ENCODE measurements at places on chromosomes 4 and X.

DNA sequence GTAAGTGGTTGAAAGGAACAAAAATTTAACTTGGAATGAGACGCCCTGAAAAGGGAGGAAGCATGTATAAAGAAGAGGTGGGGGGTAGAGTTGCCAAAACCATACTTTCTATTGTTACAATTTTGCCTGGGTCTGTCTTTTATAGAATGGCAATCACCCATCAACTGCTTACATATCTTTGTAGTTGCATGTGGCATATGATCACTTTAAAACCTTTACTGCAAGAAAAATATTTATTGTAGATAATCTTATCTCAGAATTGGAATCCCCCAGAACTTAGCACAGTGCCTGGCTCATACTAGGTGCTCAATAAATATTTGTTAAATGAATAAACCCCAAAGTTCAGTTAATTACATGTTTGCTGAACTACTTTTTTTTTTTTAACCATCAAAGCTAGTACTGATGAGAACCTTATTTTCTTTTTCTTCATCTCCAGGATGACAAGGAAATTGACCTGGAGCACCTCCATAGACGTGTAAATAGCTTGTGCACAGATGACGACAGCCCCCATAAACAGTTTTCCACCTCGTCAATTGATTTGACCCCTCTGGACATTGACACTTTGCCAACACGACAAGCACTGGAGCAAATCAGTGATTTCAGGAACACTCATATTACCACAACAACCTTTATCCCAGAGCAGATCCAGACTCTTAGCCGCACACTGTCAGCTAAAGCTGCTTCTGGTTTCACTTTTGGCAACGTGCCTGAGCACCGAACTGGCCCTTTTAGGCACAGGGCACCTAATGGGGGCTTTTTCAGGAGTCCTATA is 56.7 kb upstream of the ATOH1 start:
- H3K4me3 ChIP-seq = no peak overlapping the region
- no peak overlapping the region for H3K27ac ChIP-seq
- no peaks in the 10 kb centered on the region for H3K36me3 ChIP-seq
- no peak for DNase-seq
- no peaks in the 10 kb centered on the region for H3K27me3 ChIP-seq
- H3K4me1 ChIP-seq = no peaks in the 10 kb centered on the region

GRCh38 chr4:53622739-53623151 is 31.5 kb upstream of the LNX1 start:
- H3K4me1 ChIP-seq = no peaks in the 10 kb centered on the region
- no peaks in the 10 kb centered on the region for H3K27me3 ChIP-seq
- DNase-seq = no peak
- no peak overlapping the region for H3K4me3 ChIP-seq
- H3K36me3 ChIP-seq = no peaks in the 10 kb centered on the region

- no peaks in the 10 kb centered on the region for H3K4me1 ChIP-seq
- no peak overlapping the region for H3K27ac ChIP-seq
- peak; percentile 30 for DNase-seq
- H3K27me3 ChIP-seq = no peaks in the 10 kb centered on the region
- no peak overlapping the region for H3K4me3 ChIP-seq
Measured at GRCh38 chrX:20382518-20383297, 116.0 kb upstream of the RPS6KA3 start.

DNA sequence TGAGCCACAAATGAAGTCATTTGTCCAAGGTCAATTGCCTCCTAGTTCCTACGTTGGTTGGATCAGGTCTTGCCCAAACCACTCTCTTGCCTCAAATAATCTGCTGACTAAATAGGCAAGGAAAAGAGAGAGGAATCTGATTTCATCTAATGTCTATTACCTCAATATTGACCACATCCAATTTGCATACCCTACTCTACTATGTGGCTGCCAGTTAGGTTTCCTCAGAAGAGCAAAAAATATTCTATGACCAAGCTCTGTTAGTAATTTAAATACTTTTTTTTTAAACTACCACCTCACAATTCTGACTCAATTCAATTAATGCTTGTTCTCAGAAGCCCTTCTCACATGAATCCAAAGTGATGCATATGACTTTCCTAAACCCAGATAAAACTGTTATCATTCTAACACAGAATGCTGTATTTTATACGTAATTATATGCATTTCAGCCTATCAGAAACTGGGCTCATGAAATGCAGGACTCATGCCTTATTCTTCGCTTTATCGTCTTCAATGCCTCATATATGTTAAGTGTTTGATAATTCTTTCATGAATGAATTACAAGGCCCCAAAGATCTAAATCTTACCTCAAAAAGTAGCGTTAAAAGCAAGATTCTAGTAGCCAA is 98.6 kb downstream of the HUWE1 start:
- no peak overlapping the region for H3K27ac ChIP-seq
- no peak for DNase-seq
- no peaks in the 10 kb centered on the region for H3K4me1 ChIP-seq
- peaks cover 47% of the 10 kb centered on the region for H3K36me3 ChIP-seq
- H3K27me3 ChIP-seq = peaks cover 20% of the 10 kb centered on the region
- no peak overlapping the region for H3K4me3 ChIP-seq

DNA sequence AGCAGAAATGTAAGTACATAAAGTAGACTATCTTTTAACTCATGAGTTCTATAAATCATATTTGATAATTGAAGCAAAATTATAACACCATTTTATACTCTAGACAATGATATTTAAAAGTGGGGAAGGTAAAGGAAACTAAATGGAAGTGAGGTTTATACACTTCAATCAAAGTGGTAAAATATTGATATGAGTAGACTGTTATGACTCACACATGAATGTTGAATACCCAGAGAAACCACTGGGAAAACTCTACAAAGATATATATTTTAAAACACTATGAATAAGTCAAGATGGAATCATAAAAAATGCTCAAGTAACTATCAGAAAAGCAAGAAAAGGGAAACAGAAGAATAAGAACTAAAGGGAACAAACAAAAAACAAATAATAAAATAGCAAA is 8.4 kb downstream of the VSIG1 start:
- no peaks in the 10 kb centered on the region for H3K36me3 ChIP-seq
- no peak for DNase-seq
- no peak overlapping the region for H3K4me3 ChIP-seq
- H3K4me1 ChIP-seq = no peaks in the 10 kb centered on the region
- peaks cover 11% of the 10 kb centered on the region for H3K27me3 ChIP-seq

DNA sequence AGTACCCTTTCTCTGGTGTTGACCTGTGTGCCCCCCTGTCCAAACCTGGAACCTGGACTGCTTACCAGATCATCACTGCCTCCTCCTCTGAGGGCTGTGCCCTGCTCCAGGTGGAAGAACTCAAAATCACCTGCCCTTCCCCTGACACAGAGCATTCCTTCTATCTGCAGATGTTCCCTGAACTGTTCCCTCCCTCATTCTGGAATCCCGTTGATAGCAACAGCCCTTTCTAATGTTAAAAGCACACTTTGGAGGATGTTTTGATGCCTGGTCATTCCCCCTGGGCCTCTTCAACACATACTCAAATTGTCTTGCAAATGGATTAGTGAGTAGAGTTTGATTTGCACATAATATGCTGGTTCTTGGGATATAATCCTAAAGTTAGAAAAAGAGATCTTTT is 225.8 kb downstream of the FGF13 start:
- H3K36me3 ChIP-seq = no peaks in the 10 kb centered on the region
- H3K27me3 ChIP-seq = peaks cover 17% of the 10 kb centered on the region
- no peak overlapping the region for H3K27ac ChIP-seq
- H3K4me1 ChIP-seq = no peaks in the 10 kb centered on the region

- no peaks in the 10 kb centered on the region for H3K4me1 ChIP-seq
- no peak for DNase-seq
- no peaks in the 10 kb centered on the region for H3K27me3 ChIP-seq
- no peak overlapping the region for H3K4me3 ChIP-seq
- no peaks in the 10 kb centered on the region for H3K36me3 ChIP-seq
Measured at GRCh38 chr4:35503435-35503834, 740.9 kb downstream of the ARAP2 start.

- no peaks in the 10 kb centered on the region for H3K36me3 ChIP-seq
- no peak for DNase-seq
- H3K27me3 ChIP-seq = no peaks in the 10 kb centered on the region
- no peak overlapping the region for H3K4me3 ChIP-seq
Measured at GRCh38 chrX:153371256-153371655, 29.9 kb downstream of the PNMA6E start.

- no peaks in the 10 kb centered on the region for H3K36me3 ChIP-seq
- no peaks in the 10 kb centered on the region for H3K4me1 ChIP-seq
- no peak overlapping the region for H3K27ac ChIP-seq
- DNase-seq = no peak
- peaks cover 3% of the 10 kb centered on the region for H3K27me3 ChIP-seq
Measured at GRCh38 chrX:21932292-21933002, 8.1 kb upstream of the SMS start.

DNA sequence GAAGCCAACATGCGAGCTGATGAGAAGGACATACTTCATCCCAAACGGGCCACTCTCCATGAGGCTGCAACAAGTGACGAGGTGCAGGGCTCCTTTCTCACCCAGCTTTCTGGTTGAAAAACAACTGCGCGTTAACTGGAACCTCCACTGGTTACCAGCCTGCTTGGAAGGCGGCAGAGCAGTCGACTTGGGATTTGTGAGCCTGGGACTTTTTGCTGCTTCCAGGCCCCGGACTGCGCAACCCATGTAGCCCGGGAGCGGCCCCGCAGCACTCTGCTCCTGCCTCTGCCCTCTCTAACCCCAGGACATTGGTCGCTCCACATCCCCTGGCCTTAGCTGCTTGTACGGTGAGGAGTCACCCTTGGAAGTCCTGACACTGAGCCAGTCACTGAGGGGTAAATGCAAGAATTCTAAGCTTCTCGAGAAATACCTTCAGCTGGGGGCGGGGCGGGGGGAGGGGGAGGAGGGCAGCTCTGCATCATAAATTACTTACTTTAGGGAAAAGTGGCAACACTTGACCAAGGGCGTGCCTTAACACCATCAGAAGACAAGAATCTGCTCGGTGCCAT is 72.7 kb downstream of the MTMR1 start:
- no peak for DNase-seq
- H3K4me1 ChIP-seq = peaks cover 12% of the 10 kb centered on the region
- H3K4me3 ChIP-seq = no peak overlapping the region
- H3K27ac ChIP-seq = no peak overlapping the region
- peaks cover 8% of the 10 kb centered on the region for H3K27me3 ChIP-seq
- peaks cover 17% of the 10 kb centered on the region for H3K36me3 ChIP-seq

- H3K4me1 ChIP-seq = peaks cover 3% of the 10 kb centered on the region
- H3K27me3 ChIP-seq = peaks cover 20% of the 10 kb centered on the region
- H3K27ac ChIP-seq = no peak overlapping the region
- H3K36me3 ChIP-seq = no peaks in the 10 kb centered on the region
Measured at GRCh38 chrX:100931925-100932285, 3.2 kb upstream of the XKRX start.

Data from muscle of leg (tissue), 16 donors.